ENCODE measurements at places on chromosomes 6 and 20. TPM values are rescaled to one million over a fixed set of nuclear protein-coding genes. Genes with fewer than 3 reads are reported as not detected.

BPIFB2 gene
- total RNA-seq, result not detected

PLCB1 gene
- 43.8 TPM for total RNA-seq

LRRN4 gene
- not detected for total RNA-seq

TFAP2A gene
- total RNA-seq, result not detected

PI3 gene
- not detected for total RNA-seq

ULBP1 gene
- total RNA-seq, result 0.65 TPM

SPATA2 gene
- total RNA-seq, result 3.5 TPM

FABP7 gene
- total RNA-seq, result not detected

MAS1 gene
- total RNA-seq, result not detected

TCP11 gene
- not detected for total RNA-seq

NAPB gene
- 6.5 TPM for total RNA-seq

FAM162B gene
- total RNA-seq, result 0.33 TPM

FGD2 gene
- total RNA-seq, result not detected

TMEM200A gene
- total RNA-seq, result 0.67 TPM

TXLNB gene
- 0.38 TPM for total RNA-seq

CRISP3 gene
- not detected for total RNA-seq

FAM209B gene
- total RNA-seq, result not detected

ZNF335 gene
- total RNA-seq, result 22.4 TPM

COX4I2 gene
- not detected for total RNA-seq
